Hypothalamus (tissue), 51 donors: ENCODE measurements at places on chromosomes 1 and 21.

GRCh38 chr1:20936216-20936615 is 149.1 kb upstream of the HP1BP3 start:
- no peak for DNase-seq

- DNase-seq, result no peak
Measured at GRCh38 chr1:89706700-89707012, 73.7 kb downstream of the LRRC8C start.

DNA sequence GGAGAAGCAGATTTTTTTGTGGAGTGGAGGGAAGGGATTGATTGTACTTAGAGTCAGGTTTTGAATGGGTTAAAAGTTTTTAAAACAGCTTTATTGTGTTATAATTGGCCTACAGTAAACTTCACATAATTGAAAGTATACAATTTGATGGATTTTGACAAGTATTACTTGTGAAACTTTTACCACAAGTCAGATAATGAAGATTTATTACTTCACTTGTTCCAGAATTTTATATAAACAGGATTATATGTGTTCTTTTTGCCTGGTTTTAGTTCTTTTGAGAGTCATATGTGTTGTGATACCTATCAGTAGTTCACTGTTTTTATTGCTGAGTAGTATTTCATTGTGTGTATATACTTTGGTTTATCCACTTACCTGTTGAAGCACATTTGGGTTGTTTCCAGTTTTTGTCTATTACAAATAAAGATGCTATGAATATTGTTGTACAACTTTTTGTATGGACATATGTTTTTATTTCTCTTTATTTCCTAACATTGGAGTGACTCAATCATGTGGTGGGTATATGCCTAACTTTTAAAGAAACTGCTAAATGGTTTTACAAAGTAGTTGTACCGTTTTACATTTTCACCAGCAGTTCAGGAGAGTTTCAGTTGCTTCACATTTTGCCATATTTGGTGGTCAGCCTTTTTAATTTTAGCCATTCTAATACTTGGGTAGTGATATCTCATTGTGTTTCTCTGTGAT is 71.0 kb downstream of the DYRK1A start:
- no peak for DNase-seq

DNA sequence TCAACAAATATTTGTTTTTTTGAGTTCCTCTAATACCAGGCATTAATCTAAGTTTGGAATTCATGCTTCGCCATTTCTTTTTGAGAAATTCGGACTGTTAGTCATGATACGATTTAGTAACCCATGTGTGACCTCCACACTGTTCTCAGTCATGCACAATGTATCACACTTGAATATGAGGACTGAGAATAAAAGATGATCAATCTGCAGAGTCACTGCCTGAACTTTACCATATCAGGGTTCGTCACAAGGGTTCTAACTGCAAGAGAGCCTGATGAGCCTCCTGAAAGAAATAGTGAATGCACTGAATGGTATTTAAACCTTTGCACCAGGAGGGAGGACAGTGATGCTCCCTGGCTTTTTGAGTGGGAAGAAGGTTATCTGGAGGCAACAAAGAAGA is 10.9 kb upstream of the FASLG start:
- no peak for DNase-seq

DNA sequence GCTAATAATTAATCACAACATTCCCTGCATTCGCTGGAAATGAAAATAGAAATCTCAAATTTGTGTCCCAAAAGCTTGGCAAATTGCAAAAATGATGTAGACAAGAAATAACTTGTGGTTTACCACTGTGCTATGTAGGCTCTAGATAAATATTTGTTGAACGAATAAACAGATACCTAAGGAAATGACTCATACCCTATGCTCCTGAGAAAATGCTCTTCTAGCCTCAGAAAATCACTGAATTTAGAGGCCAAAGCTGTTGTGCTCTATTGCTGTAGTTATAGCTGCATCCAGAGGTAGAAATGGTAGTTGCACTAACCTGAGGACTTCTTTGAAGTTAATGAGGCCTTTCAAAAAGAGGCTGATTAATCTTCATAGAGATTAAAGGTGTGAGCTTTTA is 142.0 kb upstream of the ZNHIT6 start:
- no peak for DNase-seq

DNA sequence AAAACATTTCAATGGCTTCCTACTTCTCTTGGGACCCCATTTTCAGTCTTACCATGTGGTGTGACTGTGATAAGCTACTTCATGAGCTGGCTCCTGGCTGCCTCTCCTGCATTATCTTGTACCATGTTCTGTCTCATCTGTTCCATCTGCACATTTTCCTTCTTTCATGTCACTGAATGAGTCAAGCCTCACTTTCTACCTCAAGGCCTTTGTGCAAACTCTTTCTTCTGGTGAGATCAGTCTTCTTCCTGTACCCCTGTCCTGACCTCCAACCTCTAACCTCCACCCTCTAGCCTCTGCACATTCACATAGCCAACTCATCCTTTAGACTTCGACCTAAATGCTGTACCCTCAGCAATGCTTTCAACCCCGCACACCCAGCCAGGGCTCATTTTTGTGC is 9.6 kb upstream of the FAM78B start:
- DNase-seq, result no peak

DNA sequence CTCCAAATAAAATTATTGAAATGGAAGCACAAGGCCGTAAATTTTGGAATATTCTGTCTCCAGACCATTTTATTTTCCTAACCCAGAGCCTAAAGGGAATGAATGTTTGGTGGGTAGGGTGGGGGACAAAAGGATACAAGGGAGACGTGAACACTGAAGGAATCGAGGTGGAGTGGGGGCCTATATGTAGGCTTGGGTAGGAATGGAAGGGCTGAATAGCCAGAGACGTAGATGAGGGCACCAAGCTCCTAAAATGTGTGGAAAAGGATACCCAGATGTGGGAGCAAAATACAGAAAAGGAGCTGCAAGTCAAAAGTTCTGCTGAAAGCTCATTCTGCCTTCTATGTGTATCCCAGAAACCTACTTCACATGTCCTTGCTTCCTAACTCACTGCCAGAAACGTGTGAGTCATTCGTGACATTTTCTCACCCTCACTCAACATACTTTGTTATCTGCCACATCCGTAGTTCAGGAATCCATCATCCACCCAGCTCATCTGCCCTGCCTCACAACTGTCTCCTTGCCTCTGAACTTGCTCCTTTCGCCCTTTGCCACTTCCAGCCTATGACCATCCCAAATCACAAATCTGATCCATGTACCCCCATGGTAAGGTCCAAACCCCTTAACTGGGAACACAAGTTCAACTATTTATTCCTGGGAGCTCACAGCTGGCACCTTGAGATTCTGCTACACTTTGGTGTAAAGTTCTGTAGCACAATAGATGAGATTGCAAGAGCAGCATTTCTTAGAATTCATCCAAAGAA is 84.1 kb upstream of the PRDX6 start:
- no peak for DNase-seq

DNA sequence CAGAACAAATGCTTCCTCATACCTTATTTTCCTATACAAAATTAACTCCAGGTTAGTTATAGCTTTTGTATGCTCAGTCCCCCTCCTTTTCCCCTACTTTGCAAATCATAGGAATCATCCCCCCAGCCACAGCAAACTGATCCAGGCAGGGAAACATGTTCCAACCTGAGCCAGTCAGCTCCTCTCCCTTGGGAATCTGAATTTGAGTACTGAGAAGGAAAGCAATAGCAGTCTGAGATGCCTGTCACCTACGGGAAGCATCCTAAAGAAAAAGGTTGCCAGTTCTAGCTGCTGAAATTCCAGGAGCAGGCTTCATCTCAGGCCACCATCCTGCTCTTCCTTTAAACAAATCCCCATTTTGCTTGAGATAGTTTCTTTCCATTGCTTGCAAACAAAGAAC is 6.9 kb downstream of the ADSS2 start:
- no peak for DNase-seq

DNA sequence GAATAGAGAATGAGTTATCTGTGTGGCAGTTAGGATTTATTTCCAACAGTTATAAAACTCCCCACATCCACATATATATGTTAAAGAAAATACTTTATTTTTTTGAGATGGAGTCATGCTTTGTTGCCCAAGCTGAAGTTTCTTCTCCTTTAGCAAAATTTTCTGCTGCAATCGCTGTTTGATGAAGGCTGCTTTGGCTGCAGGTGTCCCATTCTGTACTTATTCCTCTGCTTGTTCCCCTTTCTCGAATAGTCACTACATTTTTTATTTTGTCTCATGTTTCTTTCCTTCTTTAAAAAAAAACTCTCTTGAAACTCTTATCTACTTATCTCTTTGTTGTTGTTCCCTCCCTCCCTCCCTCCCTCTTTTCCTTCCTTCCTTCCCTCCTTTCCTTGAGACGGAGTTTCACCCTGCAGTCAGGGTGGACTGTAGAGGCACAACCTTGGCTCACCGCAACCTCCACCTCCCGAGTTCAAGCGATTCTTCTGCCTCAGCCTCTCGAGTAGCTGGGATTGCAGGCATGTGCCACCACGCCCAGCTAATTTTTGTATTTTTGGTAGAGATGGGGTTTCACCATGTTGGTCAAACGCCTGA is 10.6 kb downstream of the OR2W3 start:
- DNase-seq, result no peak

GRCh38 chr1:172640111-172640510 is 18.8 kb upstream of the FASLG start:
- DNase-seq, result no peak

DNA sequence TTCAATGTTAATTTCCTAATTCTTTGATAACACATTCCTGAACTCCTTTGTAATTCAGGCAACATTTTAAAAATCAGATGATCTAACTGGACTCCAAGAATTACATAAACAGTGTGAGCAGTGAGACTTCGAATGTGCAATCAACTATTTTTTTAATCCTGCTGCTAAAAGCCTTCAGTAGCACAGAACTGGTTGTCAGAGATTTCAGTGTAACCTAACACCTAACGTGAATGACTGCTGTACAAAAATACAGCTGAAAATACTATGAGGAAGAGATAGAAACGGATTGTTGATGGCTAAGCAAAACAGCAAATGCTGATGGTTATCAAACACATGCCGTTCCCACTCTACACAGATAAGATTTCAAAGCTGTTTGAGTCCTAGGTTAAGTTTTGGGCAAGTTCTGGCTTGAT is 46.1 kb downstream of the APP start:
- DNase-seq, result no peak

- no peak for DNase-seq
Measured at GRCh38 chr1:12585536-12585935, 32.5 kb downstream of the DHRS3 start.

- DNase-seq, result no peak
Measured at GRCh38 chr1:44119525-44119924, 904 bp downstream of the KLF17 start.

GRCh38 chr1:71831646-71832045 is 450.7 kb downstream of the NEGR1 start:
- no peak for DNase-seq

- no peak for DNase-seq
Measured at GRCh38 chr1:110102081-110102480, 10.2 kb upstream of the UBL4B start.

- no peak for DNase-seq
Measured at GRCh38 chr21:42086969-42087368, 15.9 kb downstream of the UMODL1 start.

- DNase-seq, result no peak
Measured at GRCh38 chr21:20720623-20721022, 277.6 kb upstream of the NCAM2 start.

DNA sequence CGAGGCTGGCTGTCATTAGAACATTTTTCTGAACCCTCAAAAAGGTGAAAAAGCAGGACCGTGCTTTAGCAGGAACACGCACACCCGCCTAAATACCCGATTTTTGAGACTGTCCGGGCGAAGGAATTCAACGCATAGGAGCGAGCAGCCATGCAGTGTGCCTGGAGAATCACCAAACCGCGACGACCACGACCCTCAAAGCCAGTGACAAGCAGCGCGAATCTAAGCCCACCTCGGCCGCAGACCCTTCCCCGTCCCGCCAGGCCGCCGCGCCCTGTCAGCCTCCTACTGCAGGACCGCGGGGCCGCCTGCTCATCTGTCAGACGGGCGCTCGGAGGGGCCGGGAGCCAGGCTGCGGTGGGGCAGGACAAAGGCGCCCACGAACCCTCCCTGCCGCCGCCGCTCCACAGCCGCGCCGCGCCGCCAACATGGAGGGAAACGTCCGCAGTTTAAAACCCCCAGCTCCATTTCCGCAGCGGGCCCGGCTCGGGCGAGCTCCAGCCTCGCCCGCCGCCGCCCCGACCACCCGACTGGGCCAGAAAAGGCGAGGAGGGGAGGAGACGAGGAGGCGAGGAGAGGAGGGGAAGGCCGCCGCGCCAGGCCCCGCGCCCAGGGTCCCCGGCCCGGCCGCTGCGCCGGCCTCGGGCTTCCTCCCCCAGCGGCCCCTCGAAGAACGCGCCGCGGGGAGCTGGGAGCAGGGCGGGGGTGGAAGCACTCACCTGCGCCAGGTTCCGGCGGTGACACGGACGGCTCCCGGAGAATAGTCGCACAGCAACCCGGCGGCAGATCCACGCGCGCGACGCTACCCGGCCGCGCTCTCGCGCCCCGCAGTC is at the start of gene LBR:
TSS of gene LBR (minus strand) at position 804 of the 833 bp plus-strand sequence. CDS start 3,963 bp downstream, outside the sequence.
- DNase-seq, result no peak

DNA sequence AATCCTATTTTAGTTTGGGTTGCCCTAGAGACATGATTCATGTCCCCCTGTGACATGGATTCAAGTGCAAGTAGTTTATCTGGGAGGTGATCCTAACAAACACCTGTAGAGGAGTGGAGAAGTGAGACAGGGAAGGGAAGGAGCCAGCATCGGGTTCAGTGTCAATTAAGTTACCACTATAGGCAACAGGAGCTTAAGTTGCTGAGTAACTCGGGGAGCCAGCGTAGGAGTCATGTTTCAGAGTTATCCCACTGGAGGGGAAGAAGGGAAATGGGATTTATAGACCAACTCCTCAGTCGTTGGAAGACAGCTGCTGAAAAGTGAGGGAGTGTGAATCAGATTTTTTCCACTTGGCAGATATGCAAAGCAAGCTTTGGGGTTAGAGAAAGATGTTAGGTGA is 54.9 kb downstream of the SLC30A7 start:
- no peak for DNase-seq

GRCh38 chr1:243956450-243956849 is 94.6 kb upstream of the ZBTB18 start:
- DNase-seq, result no peak

- DNase-seq, result no peak
Measured at GRCh38 chr1:84037758-84038611, 39.1 kb upstream of the TTLL7 start.

GRCh38 chr1:234315091-234315541 is 58.1 kb upstream of the COA6 start:
- no peak for DNase-seq

GRCh38 chr1:54070171-54070837 is 16.9 kb downstream of the TCEANC2 start:
- no peak for DNase-seq

DNA sequence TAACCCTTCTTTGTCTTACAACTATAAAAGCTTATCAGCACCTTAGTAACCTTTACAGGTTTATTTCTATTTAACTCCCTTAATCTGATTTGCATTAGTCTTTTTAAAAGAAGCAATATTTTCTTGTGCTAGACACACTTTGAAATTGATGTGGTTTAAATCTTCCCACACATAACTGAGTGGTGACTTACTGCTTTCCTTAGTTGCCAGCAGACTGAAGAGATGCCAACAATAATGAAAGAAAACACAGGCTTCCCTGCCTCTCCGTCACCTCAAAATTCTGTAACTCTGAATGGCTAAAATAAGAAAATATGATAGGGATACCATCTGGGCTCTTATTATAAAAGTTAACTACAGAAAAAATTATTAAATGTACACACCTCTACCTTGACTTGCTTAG is 196.8 kb downstream of the PTBP2 start:
- DNase-seq, result no peak

GRCh38 chr1:200153277-200154055 is 126.0 kb downstream of the NR5A2 start:
- DNase-seq, result no peak

GRCh38 chr1:45973121-45973520 is 159.3 kb downstream of the PIK3R3 start:
- DNase-seq, result no peak
